ENCODE measurements at places on chromosomes 7 and 10.

DNA sequence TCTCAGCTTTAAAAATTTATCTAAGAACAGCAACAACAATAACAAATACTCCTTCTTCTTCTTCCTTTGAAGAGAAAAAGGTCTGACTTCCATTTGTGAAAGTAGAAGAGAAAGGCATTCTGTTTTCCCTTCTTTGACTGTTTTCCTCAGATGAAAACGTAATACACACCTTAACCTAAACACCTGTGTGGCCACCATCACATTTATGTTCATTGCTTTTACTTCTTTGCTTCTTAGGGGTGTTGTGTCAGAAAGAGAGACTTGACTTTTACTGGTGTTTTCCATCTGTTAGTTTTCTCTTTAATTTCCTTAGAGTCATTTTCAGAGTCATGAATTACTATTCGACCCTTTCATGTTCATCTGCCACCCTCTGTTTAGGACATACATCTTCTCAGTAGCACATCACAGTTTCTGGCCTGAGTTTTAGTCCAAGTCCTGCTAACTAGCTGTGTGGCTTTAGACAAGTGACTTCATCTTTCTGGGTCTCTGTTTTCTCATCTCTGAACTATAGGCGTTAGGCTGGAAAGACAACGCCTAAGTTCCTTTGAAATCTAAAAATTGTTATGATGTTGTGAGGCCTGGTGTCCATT is 283.8 kb downstream of the GATA3 start:
- no peak for DNase-seq

DNA sequence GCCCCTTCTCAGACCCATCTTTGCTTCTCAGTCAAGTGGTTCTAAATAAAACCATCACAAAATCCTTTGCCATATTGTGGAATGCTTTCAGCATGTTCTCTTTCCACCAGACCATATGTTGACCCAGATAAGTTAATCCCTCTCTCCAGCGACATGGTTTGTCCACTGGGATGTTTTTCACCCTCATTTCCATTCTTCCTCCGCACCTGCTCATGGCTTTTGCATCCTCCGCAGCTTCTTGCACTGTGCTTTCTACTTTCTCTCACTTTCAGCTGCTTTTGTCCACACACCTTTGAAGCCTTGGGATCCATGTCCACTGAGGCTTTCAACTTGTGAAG is 52.3 kb upstream of the WAC start:
- DNase-seq: no peak

GRCh38 chr7:11297764-11298163 is 324.1 kb downstream of the PHF14 start:
- no peak for DNase-seq

DNA sequence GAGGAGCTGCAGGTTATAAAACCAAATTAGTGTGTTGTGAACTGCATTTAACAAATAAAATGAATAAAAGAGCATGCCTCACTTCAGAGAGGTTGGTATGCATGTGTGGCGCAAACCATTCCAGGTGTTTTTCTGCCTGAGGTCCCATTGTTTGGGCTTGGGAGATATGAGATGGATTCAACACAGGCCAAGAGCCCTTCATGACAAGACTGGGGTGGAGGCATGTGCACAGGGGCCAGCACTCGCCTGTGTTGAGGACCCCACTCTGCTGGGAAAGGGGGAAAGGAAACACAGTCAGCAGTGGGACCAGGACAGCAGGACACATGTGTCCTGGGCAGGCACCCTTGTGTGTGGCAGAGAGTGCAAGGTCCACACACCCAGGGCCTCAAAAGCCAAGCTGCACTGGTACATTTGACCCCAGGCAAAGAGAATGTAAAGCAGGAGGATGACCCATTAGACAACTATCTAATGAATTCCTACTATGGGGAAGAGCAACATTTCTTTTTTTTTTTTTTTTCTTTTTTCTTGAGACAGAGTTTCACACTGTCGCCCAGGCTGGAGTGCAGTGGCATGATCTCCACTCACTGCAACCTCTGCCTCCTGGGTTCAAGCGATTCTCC is 9.2 kb upstream of the SLC18A3 start:
- no peak for DNase-seq

DNA sequence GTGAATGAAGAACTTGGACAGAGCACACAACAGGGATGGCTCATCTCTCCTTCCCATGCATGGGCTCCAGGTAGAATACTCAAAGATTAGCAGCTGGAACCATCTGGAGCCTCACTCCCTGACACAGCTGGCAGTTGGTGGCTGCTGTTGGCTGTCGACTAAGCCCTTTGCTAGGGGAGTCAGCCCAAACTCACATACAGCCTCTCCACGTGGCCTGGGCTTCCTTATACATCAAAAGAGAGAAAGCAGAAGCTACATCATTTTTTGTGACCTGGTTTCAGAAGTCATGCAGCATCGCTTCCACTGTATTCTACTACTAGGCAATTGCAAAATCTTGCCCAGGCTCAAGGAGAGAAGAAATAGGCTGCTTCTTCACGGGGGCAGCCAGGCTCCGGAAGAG is 24.4 kb downstream of the ASNS start:
- DNase-seq: no peak

DNA sequence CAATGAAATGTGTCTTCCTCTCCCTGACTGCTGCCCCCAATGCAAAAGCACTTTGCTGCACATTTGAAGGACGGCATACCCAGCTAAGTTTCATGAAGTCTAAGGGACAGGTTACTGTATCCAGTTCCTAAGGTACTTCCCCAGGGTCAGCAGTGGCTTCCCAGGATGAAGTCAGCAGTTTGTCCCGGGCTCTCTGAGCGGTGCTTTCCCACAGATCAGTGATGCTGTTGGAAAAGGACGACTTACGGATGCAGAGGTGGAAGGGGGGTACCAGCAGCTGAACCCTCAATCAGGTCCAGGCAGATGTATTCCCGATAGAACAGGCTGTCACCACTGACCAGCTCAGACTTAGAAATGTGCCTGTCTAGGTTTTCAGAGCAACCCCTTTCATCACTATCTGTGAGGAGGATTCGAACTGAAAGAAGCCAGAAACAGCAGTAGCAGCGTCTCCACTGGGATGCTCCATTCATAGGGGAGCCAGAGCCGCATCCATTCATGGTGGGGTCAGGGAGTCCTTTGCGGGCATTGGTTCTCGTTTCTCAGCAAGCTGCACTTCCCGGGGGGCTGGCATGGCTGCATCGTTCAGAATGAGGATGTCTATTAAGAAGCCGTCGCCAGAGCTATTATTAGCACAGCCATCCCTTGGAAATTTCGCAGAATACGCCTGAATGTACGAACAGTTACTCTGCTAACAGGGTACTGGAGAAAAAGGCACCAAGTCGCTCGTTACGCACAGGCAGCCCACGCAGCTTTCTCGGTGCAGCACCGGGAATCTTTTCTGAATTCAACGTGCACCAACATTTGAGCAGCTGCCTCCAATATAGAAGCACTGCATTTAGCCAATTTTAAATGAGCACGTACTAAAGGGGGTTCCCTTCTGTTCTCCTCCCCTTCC is 303.7 kb downstream of the PRPF18 start:
- no peak for DNase-seq

GRCh38 chr10:15096661-15097010 is 519 bp upstream of the RPP38 start:
- DNase-seq: no peak

DNA sequence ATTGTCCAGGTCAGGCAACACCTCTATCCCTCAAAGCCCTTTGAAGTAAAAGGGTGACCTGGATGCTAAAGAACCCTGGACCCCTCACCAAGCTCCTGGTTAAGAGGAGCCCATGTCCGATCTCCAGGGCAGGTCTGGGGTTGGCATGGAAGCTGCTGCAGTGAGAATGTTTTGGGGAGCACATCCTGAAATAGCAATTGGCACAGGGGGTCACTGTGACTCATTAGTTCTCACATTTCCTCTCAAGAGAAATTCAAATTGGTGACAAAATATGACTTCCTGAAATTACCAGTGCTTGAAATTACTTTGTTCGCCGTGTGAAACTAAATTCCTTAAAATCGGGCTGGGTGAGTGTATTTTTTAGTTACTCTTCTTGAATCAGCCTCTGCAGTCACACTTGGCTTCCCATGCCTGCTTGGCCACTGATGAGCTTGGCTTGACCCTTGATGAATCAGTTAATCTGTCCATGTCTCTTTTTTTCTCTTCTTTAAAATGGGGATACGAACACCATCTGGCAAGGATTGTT is 18.8 kb upstream of the ARHGAP22 start:
- DNase-seq: no peak

- DNase-seq: no peak
These were observed 47.7 kb downstream of the TNRC18 start for GRCh38 chr7:5375925-5376324.

DNA sequence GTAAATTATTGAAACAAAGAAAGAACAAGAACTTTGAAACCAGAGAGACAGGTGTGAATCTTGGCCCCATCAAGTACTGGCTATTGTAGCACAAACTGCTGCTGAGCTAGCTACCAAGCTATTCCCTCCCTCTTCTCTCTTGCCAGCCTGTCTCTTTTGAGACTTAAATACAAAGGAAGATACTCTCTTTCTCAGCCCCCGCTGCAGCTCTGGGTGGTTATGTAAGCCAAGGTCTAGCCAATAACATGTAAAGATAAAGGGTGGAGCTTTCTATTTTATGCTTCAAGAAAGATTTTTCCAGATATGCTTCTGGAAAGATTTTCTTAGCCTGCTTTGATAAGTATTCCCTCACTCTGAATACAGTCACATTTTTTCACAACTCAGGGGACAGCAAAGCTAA is 17.2 kb downstream of the BAZ1B start:
- DNase-seq: no peak

GRCh38 chr10:1662438-1663025 is 74.8 kb downstream of the ADARB2 start:
- DNase-seq: no peak

DNA sequence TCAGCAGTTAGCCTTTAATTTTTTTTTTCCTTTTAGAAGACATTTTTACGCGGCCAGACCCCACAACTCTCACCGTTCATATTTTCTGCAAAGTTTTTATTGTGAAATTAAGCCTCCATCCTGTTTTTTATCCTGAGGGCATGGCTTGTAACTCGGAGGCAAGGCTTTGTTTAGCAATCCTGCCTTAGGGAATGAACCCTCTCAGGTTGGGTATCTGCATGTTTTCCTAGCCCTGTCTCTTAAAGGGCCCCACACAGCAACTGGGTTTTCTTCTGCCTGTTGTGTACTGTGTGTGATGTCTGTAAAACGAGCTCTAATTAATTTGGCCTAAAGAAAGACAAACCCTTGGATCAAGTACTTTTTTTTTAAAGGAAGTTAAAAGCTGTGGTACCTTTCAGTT is 130.2 kb upstream of the COBL start:
- no peak for DNase-seq
